Kidney tubule cell (primary cell): ENCODE measurements at places on chromosomes 11 and 22.

DNA sequence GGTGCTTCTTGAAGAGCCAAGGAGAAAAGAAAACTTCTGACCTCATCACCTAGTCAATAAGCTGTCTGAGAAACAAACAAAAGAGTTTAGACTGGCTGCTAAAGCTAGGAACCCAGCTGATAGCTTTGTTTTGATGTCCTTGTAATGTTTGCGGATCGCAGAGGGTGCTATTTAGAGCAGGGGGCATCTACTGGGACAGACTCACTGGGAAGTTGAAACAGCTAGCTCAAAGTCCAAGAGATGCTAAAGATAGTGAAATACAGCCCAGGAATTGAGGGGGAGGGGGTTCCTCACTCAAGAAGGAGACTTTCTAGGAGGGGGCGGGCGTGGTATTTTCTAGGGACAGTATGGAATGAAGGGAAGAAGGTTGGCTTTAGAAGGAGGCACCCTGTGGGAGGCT, 18.9 kb downstream of the ZBTB16 start:
- DNase-seq, result no peak

- DNase-seq, result no peak
Observed at GRCh38 chr11:3052109-3052479, 5.1 kb downstream of the CARS1 start.

DNA sequence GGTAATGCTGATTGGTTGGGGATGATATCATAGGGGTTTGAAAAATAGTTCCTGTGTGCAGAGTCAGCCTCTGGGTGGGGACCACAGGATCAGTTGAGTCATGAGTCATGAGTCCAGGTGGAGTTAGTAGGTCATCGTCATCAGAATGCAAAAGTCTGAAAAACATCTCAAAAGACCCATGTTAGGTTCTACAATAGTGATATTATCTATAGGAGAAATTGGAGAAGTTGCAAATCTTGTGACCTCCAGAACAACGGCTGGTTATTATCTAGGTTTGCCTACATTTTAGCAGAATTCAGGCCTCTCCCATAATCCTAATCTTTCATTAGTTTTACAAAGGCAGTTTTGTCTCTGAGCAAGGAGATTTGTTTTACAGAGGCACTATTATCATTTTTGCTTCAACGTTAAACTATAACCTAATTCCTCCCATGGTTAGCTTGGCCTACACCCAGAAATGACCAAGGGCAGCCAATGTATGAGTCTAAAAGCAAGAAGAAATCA, 38.9 kb downstream of the MS4A2 start:
- DNase-seq, result peak; percentile 90

DNA sequence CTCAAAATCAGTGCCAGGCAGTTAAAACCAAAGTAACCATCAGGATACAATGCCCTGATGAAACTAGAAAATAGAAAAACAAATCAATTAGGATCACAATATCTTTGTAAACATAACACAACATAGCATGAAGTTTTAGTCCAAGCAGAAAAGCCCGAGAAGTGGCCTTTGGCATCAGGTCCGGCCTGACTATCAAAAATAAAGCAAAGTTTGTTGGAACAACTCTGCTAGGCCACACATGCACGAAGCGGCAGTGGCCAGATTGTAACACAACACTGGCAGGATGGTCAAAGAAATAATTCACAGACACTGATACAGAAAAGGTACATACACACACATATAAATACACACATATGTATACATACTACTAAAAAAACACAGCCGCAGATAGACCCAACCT, 26.9 kb downstream of the CDON start:
- DNase-seq, result no peak

GRCh38 chr22:41021061-41021612, 70.0 kb downstream of the RBX1 start:
- no peak for DNase-seq
